ENCODE measurements at places on chromosomes 3 and 15. TPM values are rescaled to one million over a fixed set of nuclear protein-coding genes. Genes with fewer than 3 reads are reported as not detected.

The DAZL gene
- not detected for total RNA-seq

The WDR93 gene
- not detected for total RNA-seq

The ADGRG7 gene
- 51.3 TPM for total RNA-seq

The TIMP4 gene
- total RNA-seq = 0.10 TPM

The LMAN1L gene
- total RNA-seq = not detected

The CLRN1 gene
- not detected for total RNA-seq

The CSPG5 gene
- total RNA-seq = 1.8 TPM

The FOXB1 gene
- total RNA-seq = not detected

The SCN10A gene
- total RNA-seq = not detected

The ERC2 gene
- not detected for total RNA-seq

The CFAP20DC gene
- 1.3 TPM for total RNA-seq

The PLA2G4F gene
- total RNA-seq = not detected

The TEX55 gene
- not detected for total RNA-seq

The SUMF1 gene
- total RNA-seq = 37.1 TPM

The CD200R1 gene
- total RNA-seq = 0.67 TPM

The BCHE gene
- not detected for total RNA-seq

The LNP1 gene
- 7.8 TPM for total RNA-seq

The SPSB4 gene
- total RNA-seq = 0.23 TPM

The GRK7 gene
- not detected for total RNA-seq

The ALG1L2 gene
- not detected for total RNA-seq

The ADAMTS17 gene
- total RNA-seq = not detected

The ROPN1B gene
- total RNA-seq = not detected

The MEGF11 gene
- 0.10 TPM for total RNA-seq

The CRYGS gene
- 0.66 TPM for total RNA-seq

The ZNF80 gene
- not detected for total RNA-seq

The PLCD1 gene
- 0.13 TPM for total RNA-seq

The POLQ gene
- total RNA-seq = 7.4 TPM

The FBLN2 gene
- 59.9 TPM for total RNA-seq

The GPR156 gene
- total RNA-seq = 0.91 TPM

The C15orf62 gene
- total RNA-seq = not detected

The CACNA2D3 gene
- total RNA-seq = 1.2 TPM

The KCNMB3 gene
- total RNA-seq = 0.30 TPM

The UROC1 gene
- not detected for total RNA-seq

The ATP13A4 gene
- total RNA-seq = not detected

The FES gene
- total RNA-seq = 13.7 TPM

The SCAANT1 gene
- total RNA-seq = not detected

The CHRNA5 gene
- total RNA-seq = 3.1 TPM

The DNAH1 gene
- 1.2 TPM for total RNA-seq

The CCNB2 gene
- total RNA-seq = 94.5 TPM

The BSN gene
- total RNA-seq = 0.23 TPM

The CYB561D2 gene
- total RNA-seq = 35.5 TPM
